ENCODE measurements at places on chromosomes 1 and 21. TPM values are rescaled to one million over a fixed set of nuclear protein-coding genes. Genes with fewer than 3 reads are reported as not detected.

The KRTAP24-1 gene
- polyA plus RNA-seq: not detected

The KMO gene
- 0.36 TPM for polyA plus RNA-seq

The DDAH1 gene
- polyA plus RNA-seq: 6.1 TPM

DNA sequence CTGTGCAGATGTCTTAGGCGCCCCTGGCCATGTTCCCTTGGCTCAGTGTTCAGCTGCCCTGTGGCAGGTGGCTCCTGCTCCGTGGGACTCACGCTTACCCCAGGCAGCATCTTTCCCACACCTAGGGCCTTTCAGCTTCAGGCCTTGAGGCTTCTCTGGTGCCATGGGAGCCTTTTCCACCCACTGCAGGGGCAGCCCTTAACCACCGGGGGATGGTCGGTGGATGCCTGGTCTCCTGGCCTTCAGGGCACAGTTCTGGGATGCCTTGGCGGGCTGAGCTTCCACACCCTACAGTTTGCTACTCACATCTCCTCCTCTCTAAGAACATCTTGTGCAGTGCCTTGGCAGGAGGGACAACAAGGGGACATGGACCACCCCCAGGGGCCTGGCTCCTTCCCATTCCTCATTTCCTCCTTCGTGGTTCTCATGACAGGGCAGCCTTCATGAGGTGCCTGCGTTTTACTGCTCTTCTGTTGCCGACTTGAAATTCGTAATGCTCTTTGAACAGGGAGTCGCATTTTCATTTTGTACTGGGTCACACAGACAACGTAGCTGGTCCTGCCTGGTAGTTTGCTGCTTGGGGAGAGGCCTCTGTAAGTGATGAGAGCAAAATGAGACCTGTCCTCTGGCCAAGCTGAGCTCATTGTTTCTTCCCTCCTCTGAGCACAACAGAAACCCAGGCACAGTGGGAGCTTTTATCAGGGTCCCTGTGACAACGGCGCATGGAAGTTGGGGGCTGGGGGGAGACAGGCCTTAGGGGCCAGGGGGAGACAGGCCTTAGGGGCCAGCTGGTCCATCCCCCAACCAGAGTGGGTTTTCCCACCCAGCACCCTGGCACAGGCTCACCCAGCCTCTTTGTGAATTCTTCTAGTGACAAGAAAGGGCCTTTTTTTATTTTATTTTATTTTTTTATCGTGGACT is 62.0 kb upstream of the NEK2 start:
- no peak for DNase-seq

GRCh38 chr1:216702170-216702569 is 21.1 kb downstream of the ESRRG start:
- no peak for DNase-seq

GRCh38 chr1:17923666-17924065 is 168.5 kb downstream of the ACTL8 start:
- no peak for DNase-seq

DNA sequence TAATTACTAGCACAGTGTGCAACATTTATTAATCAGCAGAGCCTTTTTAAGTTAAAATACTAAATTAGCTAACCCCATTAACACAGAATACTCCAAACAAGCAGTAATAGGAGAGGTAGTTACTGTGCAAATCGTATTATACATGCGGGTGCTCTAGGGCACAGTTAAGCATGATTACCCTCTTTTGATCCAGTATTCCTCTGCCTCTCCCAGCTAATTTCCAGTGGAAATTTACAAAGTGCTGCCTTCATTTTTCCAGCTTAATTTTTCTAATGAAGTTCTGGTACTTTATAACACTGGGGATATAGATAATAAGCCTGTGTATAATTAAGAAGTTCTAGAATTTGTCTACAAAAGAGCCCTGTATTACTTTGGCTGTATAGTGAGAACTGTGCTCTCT is 159.9 kb downstream of the SPATA17 start:
- no peak for DNase-seq

DNA sequence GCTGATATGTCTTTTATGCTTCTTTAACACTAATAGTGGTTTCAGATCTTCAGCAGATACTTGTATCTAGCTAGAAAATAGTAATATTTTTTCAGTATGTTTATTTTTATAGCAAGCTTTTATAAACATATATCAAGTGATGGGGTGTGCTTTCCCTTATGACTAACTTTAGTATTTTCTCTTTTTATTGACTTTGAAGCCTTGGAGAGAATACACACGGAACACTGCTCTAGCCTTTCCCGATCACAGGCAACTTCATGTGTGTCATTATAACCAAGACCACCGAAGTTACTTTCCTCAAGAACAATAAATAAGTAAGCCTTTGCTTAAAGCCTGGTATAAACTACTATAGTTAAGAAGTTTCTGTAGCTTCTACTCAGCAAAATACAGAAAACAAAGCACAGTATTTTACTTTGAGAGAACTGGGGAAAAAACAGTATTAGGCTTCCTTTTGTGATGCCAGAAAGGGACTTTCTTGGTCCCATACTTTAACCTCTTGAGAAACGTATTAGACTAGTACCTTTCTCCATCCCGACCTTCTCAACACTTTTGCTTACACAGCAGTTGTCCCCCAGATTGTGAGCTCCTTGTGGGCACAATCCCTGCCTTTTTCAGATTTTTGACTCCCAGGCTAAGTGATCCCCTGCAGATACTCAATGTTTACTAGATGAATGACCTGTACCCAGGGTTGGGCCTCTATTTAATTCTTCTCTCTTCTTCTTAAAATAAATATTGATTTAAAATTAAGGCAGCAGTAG is 3.3 kb downstream of the ADSS2 start:
- no peak for DNase-seq

- no peak for DNase-seq
Measured at GRCh38 chr1:61606448-61607312, 118.3 kb downstream of the TM2D1 start.
